Activated T-helper 2 cell treated with anti-CD3 and anti-CD28 coated beads, Interferon-gamma antibody, Interleukin-2, Interleukin-4, amounts not matched to agents 10 μg/mL and 5 μg/mL and 100 μg/mL, durations not matched to agents 14 hours and 24 hours and 36 hours (primary cell): ENCODE measurements at places on chromosomes 13 and 19.

GRCh38 chr19:35138305-35138892, at the start of gene FXYD1:
TSS of gene FXYD1 (plus strand) at chr19:35138824. CDS start at chr19:35140080, 1,256 bp downstream.
- DNase-seq = no peak
- peaks cover 19% of the 10 kb centered on the region for H3K27me3 ChIP-seq
- no peak within 1 kb of the TSS for H3K4me3 ChIP-seq
- no peaks in the 10 kb centered on the region for H3K36me3 ChIP-seq

- peaks cover 54% of the 10 kb centered on the region for H3K4me1 ChIP-seq
- peaks cover 2% of the 10 kb centered on the region for H3K27me3 ChIP-seq
- no peaks in the 10 kb centered on the region for H3K36me3 ChIP-seq
- DNase-seq = no peak
- peak overlapping the region; percentile 18 for H3K27ac ChIP-seq
Measured at GRCh38 chr13:30572859-30573275, 44.9 kb upstream of the USPL1 start.

- no peaks in the 10 kb centered on the region for H3K36me3 ChIP-seq
- no peak for DNase-seq
- no peak overlapping the region for H3K27ac ChIP-seq
- no peaks in the 10 kb centered on the region for H3K4me1 ChIP-seq
- peaks cover 4% of the 10 kb centered on the region for H3K27me3 ChIP-seq
Measured at GRCh38 chr13:77860507-77860981, 58.1 kb downstream of the EDNRB start.

DNA sequence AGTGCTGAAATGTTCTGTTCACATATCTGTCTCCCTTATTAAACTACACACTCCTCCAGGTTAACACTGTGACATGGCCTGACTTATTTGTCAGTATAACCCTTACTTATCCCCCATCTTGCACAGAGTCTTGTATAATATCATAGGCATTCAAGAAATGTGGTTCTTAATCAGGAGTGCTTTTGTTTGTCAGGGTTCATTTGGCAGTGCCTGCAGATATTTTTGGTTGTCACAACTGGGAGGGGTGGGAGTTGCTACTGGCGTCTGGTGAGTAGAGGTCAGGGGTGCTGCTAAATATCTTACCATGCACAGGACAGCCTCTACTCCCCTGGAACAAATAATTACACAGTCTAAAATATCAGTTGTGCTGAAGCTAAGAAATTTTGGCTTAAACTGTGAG, 20.4 kb upstream of the OBI1 start:
- H3K36me3 ChIP-seq = no peaks in the 10 kb centered on the region
- DNase-seq = no peak
- H3K27me3 ChIP-seq = peaks cover 13% of the 10 kb centered on the region
- H3K4me3 ChIP-seq = no peak overlapping the region
- H3K4me1 ChIP-seq = no peaks in the 10 kb centered on the region

- peaks cover 24% of the 10 kb centered on the region for H3K36me3 ChIP-seq
- H3K4me1 ChIP-seq = no peaks in the 10 kb centered on the region
- no peak overlapping the region for H3K27ac ChIP-seq
Measured at GRCh38 chr19:4360081-4360569, 16.8 kb downstream of the MPND start.

GRCh38 chr19:6616011-6616410, 25.1 kb upstream of the CD70 start:
- H3K27me3 ChIP-seq = peaks cover 10% of the 10 kb centered on the region
- DNase-seq = no peak
- H3K4me3 ChIP-seq = no peak overlapping the region
- peaks cover 14% of the 10 kb centered on the region for H3K36me3 ChIP-seq
